Hippocampal formation (tissue), 2 donors: ENCODE measurements at places on chromosomes 16 and 17.
A peak's percentile ranks its signal among the peaks of the same experiment; 100 is the strongest.

GRCh38 chr17:2416010-2416734 lies 15.3 kb upstream of the MNT start:
- peak; percentile 81 for DNase-seq

DNA sequence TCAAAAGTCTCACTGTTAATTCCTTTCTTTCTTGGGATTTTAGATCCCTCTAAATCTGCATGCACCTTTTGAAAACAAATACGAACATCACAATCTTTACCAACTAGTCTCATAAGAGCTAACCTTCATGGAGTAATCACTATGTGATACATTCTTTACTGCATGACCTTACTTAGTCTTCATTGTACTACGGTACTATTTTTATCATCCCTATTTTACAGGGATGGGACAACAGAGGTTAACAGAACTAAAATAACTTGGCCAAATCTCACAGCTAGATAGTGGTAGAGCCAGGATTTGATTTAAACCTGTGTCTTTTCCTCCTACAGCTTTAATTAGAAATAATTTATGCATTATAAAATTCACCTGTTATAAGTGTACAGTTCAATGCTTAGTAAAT lies 32.9 kb upstream of the TAOK1 start:
- DNase-seq = no peak

- no peak for DNase-seq
Observed at GRCh38 chr17:17795296-17795695, 41.5 kb downstream of the SREBF1 start.

- no peak for DNase-seq
Observed at GRCh38 chr17:60971515-60972369, 294.1 kb downstream of the BCAS3 start.

DNA sequence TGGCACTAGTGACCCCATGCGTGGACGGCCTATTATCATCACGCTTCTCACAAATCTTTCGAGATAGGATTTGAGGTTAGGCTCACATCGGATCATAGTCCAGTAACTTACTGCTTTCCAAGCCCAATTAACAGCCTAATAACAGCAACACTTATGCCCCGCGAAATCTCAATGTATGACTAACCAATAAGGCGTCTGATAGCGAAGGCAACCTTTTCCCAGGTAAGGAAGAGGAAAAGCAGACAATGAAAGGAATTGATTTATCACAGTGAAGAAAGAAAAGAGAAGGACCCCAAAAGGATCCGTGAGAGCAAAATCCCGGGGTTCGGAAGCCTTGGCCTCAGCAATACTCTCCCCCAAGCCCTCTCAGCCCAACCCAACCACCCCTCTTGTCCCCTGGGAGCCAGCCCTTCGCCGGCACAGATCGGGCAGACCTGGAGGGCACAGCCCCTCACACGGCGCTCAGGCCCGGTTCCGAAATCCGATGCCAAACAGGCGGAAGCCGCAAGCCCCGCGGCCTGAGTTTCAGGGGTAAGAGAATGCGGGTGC lies 534 bp downstream of the GPATCH8 start:
- DNase-seq = no peak

DNA sequence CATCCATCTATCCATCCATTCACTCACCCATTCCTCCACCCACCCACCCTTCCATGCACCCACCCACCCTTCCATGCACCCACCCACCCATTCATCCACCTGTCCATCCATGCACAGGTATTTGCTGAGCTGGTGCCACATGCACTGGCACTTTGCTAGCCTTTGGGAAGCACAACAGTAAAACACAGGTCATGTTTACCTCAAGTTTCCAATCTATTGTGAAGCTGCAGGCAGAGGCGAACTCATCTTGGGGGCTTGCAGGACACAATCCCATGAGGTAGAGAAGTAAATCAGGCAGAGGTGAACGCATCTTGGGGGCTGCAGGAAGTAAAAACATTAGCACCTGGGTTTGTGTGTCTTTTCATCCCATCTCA lies 35.6 kb upstream of the CBFA2T3 start:
- no peak for DNase-seq

- no peak for DNase-seq
Observed at GRCh38 chr17:59572301-59572924, 7.0 kb downstream of the DHX40 start.

GRCh38 chr16:54430491-54431030 lies 144.0 kb upstream of the IRX3 start:
- no peak for DNase-seq

DNA sequence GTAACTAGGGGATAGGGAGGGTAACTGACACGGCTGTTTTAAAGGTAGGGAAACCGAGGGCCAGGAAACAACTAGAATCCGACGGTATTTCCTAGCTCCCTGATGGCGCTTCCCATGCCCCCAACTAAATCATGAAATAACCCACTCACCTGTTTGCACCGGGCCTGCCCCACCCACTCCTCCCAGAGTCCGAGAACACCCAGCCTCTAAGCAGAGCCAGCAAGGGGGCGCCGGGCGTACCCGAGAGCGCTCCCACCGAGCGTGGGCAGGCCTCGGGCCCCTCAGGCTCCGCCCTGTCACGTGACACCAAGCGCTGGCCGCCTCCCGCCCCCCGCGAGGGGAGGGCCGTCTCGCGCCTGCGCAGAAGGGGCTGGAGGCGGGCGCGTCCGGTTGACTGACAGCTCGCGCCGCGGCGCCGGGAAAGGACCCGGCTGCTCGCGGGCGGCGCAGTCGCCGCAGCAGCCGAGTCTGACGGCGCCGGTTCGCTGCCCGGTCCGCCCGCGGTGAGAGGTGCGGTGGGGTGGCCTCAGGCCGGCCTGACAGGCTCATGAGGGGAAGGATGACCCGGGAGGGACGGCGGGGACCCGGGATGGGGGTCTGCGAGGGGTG lies at the start of gene KIAA0513:
Gene KIAA0513 (plus strand): TSS at position 447 of the 609 bp plus-strand sequence. CDS start 39,277 bp downstream, outside the sequence.
- peak; percentile 92 for DNase-seq

DNA sequence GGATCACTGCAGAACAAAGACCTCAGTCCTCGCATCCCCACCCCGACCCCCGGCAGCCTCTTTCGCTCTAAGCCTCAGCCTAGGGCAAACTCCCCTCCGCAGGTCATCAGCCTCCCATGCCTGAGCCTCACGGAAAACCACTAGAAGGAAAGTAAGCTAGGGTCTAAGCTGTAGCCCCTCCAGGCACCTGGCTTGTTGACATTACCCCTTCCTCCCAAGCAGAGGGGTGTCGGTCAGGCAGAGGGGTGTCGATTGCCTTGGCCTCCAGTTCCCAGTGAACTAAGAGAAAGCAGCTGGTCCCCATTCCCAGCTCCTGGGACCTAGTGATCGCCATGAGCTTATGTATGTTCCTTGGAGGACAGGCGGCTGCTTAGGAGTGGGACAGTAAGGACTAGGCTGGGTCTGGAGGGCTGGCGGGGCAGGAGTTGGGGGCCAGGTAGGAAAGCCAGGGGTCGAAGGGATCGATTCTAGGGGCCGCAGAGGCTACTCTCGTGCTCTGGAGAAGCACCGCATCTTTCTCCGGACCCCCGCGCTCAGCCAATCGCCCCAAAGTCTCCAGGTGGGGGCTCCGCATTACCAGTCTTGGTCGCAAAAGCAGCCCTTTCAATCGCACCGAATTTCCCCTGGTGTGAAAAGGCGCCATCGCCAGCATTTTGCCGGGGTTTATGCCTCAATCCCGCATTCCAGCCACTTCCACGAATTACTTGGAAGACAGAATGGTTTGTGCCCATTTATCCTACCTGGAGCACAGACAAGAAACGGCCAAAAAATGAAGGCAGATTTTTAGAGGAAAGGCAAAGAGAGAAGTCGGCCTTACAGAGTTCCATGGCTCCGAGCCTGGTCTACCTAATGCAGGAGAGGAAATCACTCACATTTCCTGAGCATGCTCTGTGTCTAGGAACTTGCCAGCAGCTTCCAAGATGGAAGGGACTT lies 21.3 kb upstream of the HOXB13 start:
- DNase-seq = no peak

GRCh38 chr16:77290451-77291115 lies 91.4 kb downstream of the SYCE1L start:
- DNase-seq = no peak

GRCh38 chr17:73667181-73667959 lies 23.1 kb upstream of the SDK2 start:
- DNase-seq = no peak

DNA sequence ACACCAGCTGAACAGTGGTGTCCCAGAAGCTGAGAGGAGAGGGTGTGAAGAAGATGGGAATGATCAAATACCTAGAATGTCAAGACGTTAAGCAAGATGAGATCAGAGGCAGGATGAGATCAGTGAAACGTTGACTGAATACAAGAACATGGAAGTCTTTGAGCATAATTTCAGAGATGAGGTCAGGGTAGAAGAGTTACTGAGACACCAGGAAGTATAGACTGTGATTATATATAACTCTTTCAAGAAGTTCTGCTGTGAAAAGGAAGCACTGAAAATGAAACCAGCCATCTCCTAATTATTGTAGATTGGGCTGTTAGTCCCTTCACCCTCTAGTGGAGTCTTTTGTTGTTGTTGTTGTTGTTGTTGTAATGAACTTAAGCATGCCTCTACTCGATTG lies 9.1 kb downstream of the SHCBP1 start:
- DNase-seq = no peak

DNA sequence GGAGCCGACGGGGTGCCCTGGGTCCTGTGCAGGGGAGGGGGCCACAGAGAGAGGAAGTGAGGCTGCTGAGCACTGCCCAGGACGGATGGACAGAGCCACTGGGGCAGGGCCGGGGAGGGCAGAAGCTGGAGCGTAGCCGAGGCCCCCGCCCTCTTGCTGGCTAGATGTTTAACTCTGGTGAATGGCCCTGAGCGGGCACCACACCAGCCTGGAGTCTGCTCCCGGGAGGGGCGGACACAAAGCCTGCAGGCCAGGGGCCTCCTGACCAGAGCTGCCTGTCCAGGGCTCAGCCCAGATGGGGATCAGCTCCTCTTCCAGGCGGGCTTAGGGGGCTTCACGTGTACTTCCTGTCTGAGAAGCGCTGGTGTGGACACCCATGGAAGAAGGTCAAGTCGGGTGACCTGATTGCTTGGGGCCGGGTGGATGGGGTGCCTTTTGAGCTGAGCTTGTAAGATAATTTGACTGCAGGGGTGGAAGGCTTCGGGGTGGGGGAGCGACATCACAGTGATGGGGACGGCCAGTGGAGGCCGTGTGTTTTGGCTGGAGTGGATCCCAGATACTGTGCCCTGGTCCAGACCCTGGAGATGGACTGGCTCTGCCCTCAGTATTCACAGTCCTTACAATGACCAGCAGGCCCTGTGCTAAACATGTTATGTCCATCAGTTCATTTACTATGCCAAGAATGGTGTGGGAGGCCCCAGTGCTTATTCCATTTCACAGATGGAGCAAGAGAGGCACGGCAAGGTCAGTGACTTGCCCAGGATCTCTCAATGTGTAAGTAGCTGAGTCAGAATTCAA lies 33.7 kb upstream of the CIBAR2 start:
- no peak for DNase-seq

DNA sequence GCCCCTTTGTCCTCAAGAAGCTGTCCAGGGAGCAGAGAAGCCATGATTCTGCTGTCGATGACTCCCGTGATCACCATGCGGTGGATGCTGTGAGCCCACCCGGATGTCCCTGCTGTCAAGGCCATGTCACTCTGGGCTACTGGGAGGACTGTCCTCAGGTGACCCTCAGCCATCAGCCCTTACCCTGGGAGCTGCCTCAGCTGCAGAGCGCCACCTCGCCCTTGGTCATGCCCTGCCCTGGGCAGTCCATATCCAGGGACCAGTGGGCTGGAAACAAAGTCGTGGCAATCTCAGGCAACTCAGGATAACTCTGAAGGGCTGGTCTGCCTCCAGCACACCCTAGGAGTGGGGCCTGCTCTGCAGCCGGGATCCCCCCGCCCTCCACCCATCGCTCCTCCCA lies 63.6 kb downstream of the CACNG5 start:
- no peak for DNase-seq

- DNase-seq = no peak
Observed at GRCh38 chr17:45790296-45790922, 6.3 kb downstream of the CRHR1 start.

DNA sequence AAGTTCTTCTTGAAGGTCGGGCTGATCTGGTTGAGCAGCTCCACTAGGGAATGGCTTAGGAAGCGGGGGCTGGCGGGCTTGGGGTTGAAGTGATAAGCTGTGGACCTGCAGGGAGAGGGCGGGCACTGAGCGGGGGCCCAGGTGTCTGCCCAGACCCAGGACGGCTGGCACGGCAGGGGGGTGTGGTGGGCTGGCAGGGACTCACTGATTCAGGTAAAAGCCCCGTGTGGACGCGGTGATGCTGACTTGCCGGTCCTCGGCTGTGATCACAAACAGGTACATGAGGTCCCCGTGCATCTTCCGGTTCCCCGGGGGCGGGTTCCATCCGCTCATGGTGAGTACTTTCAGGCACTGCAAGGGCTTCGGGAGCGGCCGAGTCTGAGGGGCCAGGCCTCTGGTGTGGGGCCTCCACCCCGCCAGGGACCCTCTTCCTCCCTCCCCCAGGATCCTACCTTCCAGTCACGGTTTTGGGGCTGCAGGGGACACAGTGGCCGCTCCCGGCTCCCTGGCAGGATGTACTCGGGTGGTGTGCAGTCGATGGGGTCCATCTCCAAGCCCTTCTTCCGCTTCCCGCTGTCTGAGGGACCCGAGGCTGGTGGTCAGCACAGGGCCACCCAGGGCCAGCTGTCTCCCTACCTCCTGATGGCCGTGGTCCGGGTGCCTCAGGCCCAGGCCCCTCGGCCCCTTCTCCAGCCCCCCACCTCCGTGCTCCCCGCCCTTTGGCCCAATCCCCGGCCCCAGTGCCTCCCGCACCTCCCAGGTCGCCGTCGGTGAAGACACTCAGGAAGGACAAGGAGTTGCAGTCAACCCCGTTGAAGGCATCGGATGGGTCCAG lies 10.2 kb downstream of the CLUH start:
- DNase-seq = no peak

- no peak for DNase-seq
Observed at GRCh38 chr16:22861580-22861979, 47.6 kb downstream of the HS3ST2 start.

- no peak for DNase-seq
Observed at GRCh38 chr17:4636474-4637100, 4.9 kb downstream of the ALOX15 start.

DNA sequence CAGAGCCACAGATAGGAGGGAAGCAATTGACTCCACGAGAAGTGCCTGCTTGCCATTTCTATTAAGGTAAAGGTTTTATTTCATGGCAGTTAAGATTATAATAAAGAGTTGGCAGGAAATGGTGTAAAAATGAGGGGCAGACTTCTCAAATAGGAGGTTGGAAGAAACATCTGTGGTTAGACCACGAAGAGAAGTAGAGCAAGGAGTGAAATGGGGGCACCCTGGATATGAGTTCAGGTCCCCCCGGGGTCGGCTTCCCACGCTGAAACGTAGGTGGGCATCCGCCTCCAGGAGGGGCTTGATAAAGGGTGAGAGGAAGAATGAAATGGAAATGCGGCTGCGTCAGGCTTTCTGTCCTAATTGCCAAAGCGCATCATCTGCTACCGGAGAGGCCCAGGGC lies 209.1 kb downstream of the MAF start:
- DNase-seq = no peak

DNA sequence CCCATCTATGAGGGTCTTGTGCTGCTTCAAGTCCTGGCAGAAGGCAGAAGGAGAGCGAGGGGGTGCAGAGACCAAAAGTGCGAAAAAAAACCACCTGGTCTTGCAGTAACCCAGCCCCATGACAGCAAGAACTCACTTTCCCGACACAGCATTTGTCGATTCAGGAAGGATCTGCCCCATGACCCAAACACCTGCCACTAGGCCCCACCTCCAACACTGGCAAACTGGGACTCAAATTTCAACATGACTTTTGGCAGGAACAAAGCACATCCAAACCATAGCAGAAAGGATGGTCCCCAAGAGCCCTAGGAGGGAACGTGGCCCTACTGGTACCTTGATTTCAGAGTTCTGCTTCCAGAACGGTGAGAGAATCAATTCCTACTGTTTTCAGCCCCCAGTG lies 34.7 kb upstream of the KLHDC4 start:
- no peak for DNase-seq

GRCh38 chr17:60832151-60832585 lies 154.5 kb downstream of the BCAS3 start:
- no peak for DNase-seq
